ENCODE measurements at places on chromosomes 11 and 22.
A peak's percentile ranks its signal among the peaks of the same experiment; 100 is the strongest.

DNA sequence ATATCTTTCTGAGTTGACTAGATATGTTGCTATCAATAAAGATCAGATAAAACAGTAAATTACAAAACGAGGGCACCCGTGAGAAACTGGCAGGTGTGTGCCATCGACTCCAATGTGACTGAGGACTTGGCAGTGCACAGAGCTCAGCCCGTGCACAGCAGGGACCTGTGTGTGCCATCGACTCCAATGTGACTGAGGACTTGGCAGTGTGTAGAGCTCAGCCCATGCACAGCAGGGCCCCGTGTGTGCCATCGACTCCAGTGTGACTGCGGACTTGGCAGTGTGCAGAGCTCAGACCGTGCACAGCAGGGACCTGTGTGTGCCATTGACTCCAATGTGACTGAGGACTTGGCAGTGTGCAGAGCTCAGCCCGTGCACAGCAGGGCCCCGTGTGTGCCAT, 347.2 kb upstream of the B3GAT1 start:
- DNase-seq, result no peak

- no peak for DNase-seq
Measured at GRCh38 chr22:37470087-37470445, 16.1 kb downstream of the MFNG start.

GRCh38 chr22:22755778-22756100, 111.3 kb downstream of the GGTLC2 start:
- no peak for DNase-seq

- DNase-seq, result no peak
Measured at GRCh38 chr22:44928711-44929358, 81.0 kb downstream of the PHF21B start.

- no peak for DNase-seq
Measured at GRCh38 chr22:27493796-27494195, 307.8 kb downstream of the MN1 start.

DNA sequence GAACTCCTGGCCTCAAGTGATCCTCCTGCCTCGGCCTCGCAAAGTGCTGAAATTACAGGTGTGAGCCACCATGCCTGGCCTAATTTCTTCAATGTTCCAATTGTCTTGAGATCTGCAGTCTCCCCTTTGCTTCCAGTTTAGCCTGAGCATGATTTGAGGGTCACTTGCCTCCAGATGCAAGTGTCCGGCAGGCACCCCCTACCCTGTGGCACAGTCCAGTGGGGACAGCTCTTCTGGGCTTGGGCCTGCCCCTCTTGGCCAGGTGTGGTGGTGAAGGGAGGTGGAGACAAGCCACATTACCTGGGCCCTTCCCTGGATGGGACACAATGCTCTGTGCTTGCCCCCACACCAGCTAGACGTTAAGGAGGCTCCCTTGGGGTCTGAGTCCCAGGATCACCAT, 21.3 kb upstream of the CACNG2 start:
- DNase-seq, result no peak

- DNase-seq, result peak; percentile 93
Measured at GRCh38 chr11:66638177-66639065, at the start of gene RBM4. TSS of gene RBM4 (plus strand) at chr11:66638703. CDS start at chr11:66639712, 1,009 bp downstream.

- DNase-seq, result no peak
Measured at GRCh38 chr11:1758611-1759150, 5.0 kb downstream of the CTSD start.

DNA sequence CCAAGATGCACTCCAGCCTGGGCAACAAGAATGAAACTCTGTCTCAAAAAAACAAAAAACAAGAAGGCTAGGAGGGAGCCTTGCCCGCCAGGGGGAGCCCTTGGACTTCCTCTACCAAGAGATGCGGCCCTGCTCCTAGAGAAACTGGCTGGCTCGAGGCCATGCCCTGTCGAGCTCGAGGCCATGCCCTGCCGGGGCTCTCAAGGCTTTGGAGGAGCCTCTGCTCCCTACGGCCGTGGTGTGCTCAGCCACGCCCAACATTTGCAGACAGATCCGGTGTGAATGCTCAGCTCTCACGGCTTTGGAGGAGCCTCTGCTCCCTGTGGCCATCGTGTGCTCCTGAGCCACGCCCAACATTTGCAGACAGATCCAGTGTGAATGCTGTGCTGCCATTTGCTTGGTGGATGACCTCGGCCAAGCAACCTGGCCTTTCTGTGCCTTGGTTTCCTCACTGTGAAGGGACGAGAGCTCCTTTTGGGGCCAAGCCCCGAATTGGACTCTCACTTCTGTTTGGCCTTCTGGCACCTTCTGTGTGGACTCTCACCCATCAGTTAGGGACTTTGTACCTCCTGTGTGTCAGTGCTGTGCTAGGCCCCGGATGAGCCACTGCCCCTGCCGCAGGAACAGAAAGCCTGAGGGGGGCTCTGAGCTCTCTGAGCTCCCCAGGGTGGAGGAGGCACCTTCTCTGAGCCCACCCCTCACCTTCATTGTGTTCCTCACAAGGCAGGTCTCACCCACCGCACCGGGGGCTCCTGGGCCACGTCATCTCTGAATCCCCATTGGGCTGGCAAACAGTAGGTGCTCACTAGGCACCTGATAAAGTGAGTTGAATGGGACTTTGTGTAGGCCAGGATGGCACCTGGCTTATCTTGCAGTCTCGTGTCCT, 14.1 kb downstream of the C11orf24 start:
- DNase-seq, result peak; percentile 95

GRCh38 chr22:26632422-26633155, 10.8 kb downstream of the CRYBA4 start:
- DNase-seq, result no peak

DNA sequence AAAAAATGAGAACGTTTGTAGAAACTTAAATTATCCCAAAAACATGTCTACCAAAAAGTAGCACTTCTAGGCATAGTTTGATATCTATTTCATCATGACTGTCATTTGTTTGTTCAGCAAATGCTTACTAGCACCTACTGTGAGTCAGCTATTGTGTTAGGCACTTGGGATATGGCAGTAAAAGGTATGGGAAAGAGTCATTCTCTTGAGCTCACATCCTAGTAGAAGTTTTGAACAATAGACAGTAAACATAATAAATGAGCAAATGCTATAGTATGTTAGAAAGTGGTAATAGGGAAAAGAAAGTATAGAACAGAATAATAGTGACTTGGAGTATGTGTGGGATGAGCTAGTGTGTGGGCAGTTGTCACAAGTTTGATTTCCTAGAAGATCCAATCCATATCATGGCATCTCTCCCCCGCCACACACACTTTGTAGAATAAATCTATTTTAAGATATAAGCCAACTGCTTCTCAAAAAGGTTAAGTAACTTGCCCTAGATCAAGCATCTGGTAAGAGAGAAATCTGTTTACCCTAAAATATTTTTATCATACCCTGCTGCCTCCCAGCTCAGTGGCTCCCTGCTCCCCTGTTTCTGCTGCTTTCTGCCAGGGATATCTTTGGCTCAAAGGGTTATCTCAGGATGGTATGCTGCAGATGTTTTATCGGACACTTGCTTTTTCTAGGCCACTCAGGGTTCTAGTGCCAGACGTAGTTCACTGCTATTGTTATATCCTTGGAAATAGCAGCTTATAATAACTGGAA, 129.7 kb downstream of the NCAM1 start:
- DNase-seq, result no peak

DNA sequence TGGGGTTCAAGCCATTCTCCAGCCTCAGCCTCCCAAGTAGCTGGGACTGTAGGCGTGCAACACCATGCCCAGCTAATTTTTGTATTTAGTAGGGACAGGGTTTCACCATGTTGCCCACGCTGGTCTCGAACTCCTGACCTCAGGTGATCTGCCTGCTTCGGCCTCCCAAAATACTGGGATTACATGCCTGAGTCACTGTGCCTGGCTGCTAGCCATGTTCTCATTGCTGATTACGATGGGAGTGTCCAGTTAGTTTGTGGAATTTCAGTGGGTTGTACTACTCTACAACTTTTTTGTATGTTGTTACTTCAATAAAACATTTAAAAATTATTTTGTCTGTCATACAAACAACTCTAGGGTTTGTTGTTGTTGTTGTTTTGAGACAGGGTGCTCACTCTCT, 4.8 kb upstream of the VPS11 start:
- DNase-seq, result no peak

DNA sequence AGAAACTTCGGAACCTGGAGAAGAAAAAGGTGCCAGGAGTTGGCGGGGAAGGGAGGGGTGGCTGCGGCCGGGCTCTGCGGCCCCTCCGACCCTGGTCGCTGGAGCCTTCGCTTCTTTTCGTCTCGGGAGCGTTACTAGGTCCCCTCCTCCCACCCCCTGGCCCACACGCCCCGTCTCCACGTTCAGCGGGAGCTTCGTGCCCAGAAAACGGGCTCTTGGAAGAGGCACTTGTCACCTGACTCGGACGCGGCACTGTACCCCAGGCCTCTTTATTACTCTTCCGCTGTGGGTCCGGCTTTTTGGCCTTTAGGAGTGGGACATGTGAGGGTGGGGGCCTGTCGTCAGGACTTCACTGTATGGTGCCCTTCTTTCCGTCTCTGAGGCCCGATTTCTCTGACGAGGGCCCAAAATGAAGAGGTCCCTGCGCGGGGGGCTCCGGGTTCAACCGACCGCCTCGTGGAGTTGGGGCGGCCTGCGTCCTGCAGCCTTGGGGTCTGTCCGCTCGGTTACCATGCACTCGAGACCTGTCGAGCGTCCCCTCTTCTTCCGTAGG, 1.2 kb downstream of the CAPRIN1 start:
- DNase-seq, result no peak

DNA sequence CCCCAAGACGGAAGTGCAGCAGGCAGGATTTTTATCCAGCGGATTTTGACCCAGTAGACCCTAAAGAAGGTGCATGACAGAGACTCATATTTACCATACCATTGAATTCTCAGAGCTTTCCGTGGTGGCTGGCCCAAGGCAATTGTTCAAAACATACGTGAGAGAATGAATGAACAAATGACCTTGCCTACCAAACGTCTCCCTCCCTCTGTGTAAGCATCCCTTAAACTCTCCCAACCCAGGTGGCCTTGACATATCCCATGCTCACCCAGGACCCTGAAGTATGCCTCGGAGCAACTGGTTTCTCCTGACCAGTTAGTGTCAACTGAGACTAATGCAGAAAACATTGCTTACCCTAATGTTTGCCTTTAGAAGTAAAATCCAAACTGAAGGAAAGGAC, 154.9 kb downstream of the TEAD1 start:
- no peak for DNase-seq

- DNase-seq, result no peak
Measured at GRCh38 chr11:8873741-8874405, 37.1 kb upstream of the AKIP1 start.

DNA sequence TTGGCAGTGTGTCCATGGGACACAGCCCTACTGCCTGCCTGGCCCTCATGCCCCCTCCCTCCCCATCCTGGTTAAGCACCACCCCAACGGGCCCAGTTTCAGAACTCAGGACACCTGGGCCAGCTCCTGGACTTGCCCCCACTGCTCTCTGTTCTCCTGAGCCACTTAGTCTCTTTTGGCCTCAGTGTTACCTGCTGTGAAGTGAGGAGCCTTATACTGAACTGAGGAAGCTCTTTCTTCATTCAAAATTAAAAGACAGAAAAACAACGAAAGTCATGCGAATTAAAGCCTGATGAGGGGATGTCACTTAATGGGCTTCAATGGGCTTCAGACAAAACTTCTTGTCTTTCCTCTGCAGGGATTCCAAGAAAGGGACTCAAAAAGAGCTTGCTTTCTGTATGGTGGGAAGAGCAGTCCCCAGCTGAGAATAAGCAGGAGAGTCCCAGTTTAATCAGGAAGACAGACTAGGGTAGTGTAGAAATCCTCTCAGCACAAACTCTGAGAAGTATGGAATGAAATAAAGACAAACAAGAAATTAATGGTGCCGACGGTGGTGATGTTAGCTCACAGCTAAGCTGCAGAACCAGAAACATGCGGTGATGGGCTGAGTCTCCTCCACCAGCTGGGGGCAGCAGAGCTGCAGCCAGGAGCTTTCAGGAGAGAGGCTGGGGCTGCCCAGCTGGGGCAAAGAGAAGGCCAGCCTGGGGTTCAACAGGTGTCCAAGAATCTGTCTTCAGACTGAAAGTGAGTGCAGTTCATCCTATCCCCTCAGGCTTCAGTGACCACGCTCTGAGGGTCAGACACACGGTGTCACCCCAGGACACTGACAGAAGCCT, 101.0 kb downstream of the GGTLC2 start:
- DNase-seq, result no peak

- DNase-seq, result no peak
Measured at GRCh38 chr11:27234043-27234668, 128.9 kb downstream of the CCDC34 start.

DNA sequence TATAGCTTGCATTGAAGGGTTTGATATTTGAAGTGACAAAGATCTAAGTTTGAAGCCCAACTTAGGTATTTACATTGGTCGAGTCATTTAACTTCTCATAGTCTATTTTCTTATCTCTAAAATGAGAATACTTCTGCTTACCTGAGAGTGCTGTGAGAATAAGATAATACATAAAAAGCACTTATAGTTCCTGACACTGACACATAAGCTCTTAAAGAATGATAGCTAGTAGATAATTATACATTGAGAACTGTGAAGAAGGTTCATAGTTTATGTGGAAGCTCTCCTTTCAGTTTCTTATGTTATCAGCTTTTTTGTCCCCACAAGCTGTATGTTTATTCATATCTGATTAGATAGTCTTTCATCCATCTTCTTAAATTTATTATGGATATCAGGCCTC, 4.8 kb downstream of the PPME1 start:
- DNase-seq, result no peak

GRCh38 chr11:64637334-64638017, 46.5 kb downstream of the SLC22A12 start:
- DNase-seq, result no peak

- DNase-seq, result peak; percentile 35
Measured at GRCh38 chr11:73393479-73394415, 17.5 kb downstream of the RELT start.

DNA sequence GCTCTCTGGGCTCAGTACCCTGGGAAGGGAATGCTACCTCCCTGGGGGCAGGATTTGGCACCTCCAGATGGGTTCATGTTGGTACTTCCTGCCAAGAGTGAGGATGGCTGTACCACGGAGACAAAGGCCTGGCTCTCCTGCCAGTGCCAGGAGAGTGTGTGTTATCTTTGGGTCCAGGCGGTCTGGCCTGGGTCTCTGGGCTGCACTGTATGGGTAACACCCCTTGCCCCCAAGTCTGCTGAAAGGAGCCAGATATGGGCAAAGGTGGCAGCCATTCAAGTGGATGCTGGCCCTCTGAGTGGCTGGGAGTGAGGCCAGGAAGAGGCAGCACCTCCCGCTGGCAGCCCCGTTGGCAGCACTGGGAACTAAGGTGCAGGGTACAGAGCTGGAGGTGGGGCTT, 91.5 kb downstream of the NECTIN1 start:
- DNase-seq, result no peak

- no peak for DNase-seq
Measured at GRCh38 chr11:127218275-127218608, 217.7 kb upstream of the KIRREL3 start.

GRCh38 chr11:124941703-124942102, 5.9 kb upstream of the HEPACAM start:
- DNase-seq, result no peak

GRCh38 chr11:130911306-130911705, 5.0 kb downstream of the SNX19 start:
- no peak for DNase-seq

DNA sequence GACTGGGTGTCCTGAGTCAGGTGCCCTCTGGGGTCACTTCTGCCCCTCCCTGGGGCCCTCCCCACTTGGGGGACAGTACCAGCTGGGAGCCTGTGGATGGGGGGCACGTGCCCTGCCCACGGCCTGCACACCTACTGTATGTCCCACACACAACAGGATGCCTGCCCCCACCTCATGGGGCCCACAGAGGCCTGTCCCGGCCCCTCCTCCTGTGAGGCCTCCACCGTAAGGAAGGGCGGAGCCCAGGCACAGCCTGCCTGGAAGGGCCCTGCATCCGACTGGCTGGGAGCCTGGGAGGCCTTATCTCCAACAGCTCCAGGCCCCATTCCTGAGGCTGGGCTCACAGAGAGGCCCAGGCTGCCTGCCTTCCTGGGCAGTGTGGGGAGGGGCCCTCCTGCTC, 47.8 kb downstream of the BRSK2 start:
- DNase-seq, result no peak
